ELF-1 (cell line): ENCODE measurements at places on chromosomes 13 and 19.

GRCh38 chr13:104057861-104058260 lies 991.6 kb upstream of the SLC10A2 start:
- no peak for DNase-seq

GRCh38 chr13:65784088-65784816 lies 1445.9 kb downstream of the PCDH9 start:
- no peak for DNase-seq

DNA sequence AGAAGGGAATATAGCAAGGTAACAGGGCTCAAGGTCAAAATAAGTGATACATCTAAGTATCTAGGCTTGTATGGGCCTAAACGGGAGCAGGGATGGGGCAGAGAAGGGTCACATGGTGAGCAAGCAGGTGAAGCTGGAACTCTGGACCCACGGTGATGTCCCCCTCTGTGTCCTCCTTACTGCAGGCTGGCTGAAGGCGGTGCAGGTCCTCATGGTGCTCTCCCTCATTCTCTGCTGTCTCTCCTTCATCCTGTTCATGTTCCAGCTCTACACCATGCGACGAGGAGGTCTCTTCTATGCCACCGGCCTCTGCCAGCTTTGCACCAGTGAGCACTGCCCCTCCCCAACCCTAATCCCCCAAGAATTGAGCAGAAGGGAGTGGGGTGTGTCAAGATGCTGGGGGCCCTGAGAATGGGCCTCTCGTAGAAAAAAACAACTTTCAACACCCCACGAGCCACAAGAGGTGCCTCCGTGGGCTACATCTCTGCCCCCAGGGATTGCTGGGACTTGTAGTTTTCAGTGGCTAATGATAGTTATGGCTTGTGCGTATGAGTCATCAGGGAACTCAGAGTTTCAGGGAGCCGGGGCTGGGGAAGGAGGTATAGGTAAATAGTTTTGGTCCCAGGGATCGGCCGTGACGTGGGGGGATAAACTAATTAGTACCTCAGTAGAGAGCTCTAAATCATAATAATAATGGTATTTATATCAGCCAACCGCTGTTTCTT lies 4.0 kb downstream of the EMP3 start:
- DNase-seq, result peak; percentile 48

- no peak for DNase-seq
Measured at GRCh38 chr19:7582446-7582845, 13.2 kb upstream of the CAMSAP3 start.

DNA sequence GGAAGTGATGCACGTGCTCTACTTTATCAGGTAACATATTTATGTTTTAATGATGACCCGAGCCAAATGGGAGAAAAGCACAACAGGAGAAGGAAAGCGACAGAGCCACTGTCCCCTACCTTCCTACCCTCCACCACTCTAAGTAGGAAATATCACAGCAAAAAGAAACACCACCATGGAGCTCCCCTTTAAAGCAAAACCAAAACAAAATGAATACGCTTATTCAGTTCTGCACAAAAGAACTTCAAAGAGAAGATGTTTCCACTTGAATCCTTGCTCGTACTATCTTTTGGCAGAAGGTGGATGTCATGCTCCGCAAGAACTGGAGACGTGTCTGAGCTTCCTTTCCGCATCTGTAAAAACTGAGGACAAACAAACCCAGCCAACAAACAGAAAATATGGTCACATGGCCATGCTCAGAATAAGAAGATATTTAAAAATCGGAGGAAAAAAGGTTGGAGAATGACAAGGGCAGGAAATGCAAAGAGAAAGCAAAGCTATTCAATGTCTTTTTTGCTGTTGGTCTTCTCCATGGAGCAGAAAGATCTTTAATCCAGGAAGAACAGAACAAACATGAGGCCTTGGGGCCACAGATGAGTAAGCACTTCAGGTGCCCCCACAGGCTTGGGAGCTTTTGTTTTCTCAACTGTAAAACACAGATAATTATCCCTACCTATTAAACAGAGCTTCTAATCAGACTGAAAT lies 19.5 kb downstream of the N4BP2L1 start:
- no peak for DNase-seq

GRCh38 chr13:95434111-95434510 lies 118.4 kb upstream of the CLDN10 start:
- DNase-seq, result no peak

DNA sequence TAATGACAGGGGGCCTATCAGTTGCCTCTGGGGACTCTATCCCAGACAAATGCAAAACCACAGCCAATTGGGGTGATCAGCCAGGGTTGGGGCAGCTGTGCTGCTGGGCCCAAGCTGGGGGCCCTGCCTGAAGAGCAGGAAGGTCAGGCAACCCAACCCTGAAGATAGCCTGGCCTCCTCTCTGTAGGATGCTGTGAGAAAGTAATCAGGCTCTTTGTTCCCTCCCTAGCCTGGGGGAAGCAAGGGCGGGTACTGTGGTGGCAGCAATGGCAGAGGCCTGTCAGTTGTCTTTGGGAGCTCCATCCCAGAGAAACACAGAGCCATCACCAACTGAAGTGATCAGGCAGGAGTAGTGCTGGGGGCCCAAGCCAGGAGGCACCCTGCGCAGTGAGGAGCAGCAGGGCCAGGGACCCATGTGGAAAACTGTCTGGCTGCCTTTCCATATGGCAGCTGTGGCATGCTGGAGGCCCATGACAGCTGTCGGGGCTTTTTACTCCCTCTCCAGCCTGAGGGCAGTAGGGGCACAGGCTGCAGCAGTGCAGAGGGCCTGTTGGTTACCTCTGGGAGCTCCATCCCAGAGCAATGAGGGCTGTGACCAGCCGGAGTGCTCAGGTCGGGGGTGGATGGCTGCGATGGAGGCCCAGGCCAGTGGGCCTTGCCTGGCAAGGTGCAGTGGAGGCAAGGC lies 73.6 kb upstream of the ATP12A start:
- peak; percentile 72 for DNase-seq

DNA sequence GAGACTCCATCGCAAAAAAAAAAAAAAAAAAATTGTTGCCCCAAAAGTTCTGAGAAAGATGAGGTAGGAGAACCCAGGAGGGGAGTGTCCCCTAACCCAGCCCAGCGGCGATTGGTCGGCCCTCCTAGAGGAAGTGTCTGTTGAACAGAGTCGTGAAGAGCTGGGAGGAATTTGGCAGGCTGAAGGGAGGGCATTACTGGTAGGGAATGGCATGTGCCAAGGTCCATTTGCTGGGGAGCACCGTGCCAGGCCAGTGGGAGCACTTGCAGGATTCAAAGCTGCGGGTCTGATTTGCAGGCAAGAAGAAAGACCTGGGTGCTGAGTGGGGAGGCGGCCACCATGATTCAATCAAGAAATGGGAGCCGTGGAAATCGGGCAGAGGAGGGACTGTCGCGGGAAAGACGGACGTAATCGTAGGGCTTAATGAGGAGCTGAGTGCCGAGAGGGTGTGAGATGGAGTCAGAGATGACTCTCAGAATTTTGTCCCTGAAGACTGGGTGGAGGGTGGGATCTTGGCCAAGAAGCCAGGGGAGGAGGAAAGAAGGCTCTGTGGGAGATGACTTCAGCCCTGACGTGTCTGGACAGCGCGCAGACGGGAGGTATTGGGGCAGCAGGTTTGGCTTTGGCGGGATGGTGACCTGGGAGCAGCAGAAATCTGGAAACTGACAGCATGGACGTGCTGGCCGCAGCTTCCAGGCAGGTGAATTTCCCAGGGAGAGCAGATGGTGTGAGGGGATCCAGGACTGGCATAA lies 15.4 kb downstream of the CERS4 start:
- DNase-seq, result no peak

GRCh38 chr19:29812080-29812880 lies 489 bp downstream of the CCNE1 start:
- DNase-seq, result no peak

GRCh38 chr13:55761986-55762385 lies 1378.7 kb upstream of the PRR20A start:
- no peak for DNase-seq

DNA sequence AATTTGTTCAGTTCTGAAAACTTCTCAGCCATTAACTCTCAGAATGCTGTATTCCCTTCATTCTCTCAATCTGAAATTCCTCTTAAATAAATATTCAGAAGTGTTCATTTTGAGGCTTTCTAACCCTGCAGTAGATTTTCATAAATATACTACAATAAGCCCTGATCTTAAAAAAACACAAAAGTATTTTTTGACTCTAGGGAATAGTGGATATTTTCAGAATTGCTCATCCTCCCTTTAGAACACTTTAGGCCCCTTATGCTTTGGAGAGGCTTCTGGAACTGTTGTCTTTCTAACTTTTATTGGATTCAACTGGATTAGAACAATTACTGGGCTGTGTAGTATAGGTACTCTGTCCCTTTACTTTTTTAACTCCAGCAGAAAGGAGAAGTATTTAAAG lies 1662.6 kb upstream of the MIR17HG start:
- no peak for DNase-seq

DNA sequence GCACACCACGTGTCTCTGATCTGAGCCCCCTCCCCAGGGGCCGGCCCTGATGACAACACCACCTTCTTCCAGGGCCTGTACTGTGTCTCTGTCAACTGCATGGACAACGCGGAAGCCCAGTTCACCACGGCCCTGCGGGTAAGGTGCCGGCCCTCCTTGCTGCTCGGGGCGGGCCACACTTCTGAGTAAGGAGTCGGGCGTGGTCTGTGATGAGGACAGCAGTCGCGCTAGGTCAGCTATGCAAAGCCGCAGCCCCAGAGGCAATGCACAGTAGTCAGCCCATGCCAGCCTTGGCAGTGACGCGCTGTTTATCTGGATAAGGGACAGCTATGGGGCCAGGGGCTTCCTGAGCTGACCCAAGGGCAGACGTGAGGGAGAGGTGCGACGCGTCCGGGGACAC lies 24.6 kb downstream of the MAU2 start:
- no peak for DNase-seq

- DNase-seq, result peak; percentile 84
Measured at GRCh38 chr13:97233499-97233898, 11.4 kb downstream of the MBNL2 start.
